Kidney glomerular epithelial cell (primary cell): ENCODE measurements at places on chromosomes 11 and 22.

GRCh38 chr22:29587938-29588699 is 7.2 kb upstream of the NIPSNAP1 start:
- no peak for DNase-seq

DNA sequence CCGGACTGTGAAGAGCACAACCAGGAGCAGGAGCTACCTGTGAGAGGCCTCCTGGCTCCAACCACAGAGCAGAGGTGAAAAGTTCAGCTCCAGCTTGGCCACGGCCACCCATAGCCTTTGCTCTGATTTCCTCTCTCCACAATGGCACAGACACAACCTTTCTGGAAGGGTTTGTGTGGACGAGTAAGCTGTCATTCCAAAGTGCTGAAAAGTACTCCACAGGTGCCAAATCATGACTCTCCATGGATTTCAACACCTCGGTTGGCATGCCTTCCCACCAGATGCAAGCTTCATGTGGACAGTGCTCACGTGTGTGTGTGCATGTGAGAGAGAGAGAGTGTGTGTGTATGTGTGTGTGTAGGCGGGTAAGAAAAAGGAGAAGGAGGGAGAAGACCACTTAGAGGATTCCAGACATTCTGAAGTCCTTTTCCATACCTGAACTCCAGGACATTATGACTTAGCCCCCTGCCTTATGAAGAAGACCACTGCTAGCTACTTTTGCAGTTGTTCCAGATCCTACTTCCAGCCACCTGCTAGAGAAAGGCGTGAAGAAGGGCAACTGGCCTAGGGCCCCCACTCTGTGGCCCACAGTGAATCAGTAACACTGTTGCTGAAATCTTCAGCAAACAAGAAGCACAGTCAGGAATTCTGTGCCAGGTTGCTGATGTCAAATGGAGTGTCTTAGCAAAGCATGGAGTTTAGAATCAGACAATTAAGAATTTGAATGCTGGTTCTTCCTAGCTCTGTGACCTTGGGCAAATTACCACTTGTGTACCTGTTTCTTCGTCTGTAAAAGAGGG is 13.9 kb upstream of the NAV2 start:
- DNase-seq, result no peak

GRCh38 chr11:18320617-18321016 is 1.3 kb downstream of the HPS5 start:
- DNase-seq, result no peak

DNA sequence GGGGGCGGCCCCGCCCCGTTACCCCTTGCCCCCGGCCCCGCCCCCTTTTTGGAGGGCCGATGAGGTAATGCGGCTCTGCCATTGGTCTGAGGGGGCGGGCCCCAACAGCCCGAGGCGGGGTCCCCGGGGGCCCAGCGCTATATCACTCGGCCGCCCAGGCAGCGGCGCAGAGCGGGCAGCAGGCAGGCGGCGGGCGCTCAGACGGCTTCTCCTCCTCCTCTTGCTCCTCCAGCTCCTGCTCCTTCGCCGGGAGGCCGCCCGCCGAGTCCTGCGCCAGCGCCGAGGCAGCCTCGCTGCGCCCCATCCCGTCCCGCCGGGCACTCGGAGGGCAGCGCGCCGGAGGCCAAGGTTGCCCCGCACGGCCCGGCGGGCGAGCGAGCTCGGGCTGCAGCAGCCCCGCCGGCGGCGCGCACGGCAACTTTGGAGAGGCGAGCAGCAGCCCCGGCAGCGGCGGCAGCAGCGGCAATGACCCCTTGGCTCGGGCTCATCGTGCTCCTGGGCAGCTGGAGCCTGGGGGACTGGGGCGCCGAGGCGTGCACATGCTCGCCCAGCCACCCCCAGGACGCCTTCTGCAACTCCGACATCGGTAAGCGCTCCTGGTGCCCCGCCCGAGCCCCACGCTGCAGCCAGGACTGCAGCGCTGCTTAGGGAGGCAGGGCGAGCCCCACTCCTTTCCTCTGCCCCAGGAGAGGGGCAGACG is at the start of gene TIMP3:
Gene TIMP3 (plus strand): TSS at position 169 of the 700 bp plus-strand sequence. CDS start 297 bp downstream, at position 466.
- peak; percentile 54 for DNase-seq

DNA sequence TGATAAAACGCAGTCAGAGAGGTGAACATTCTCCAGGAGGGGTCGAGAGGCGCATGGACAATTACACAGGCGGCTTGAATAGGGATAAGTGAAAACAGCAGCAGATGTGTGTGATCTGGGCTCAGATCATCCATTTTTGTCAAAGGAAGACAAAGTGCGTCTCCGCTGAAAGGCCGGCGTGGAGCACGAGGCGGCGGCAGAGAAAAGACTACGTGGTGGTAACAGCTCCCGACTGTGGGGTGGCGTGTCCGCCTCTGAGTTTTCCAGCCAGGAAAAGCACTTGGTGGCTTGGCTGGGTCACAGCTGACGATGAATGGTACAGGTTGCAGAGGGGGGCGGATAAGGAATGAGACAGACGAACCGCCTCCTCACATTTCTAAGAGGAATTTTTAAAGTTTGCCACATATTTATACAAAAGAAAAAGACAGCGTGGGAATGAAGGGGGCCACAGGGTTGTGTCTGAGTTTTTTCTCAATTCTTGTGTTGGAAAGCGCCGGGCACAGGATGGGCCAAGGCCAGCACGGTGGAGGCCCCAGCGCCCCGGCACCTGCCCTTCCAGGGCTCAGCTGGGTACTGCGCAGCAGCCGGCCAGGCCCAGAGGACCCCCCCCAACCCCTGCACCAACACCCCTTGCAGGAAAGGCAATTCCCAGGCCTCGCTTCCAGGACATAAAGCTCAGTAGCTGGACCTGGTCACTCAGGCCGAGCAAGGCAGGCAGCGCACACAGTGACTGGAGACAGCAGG is 80.4 kb downstream of the TRMU start:
- DNase-seq, result no peak

GRCh38 chr11:115222863-115223530 is 281.2 kb downstream of the CADM1 start:
- DNase-seq, result no peak

GRCh38 chr22:43823911-43824665 is 12.0 kb upstream of the EFCAB6 start:
- no peak for DNase-seq

DNA sequence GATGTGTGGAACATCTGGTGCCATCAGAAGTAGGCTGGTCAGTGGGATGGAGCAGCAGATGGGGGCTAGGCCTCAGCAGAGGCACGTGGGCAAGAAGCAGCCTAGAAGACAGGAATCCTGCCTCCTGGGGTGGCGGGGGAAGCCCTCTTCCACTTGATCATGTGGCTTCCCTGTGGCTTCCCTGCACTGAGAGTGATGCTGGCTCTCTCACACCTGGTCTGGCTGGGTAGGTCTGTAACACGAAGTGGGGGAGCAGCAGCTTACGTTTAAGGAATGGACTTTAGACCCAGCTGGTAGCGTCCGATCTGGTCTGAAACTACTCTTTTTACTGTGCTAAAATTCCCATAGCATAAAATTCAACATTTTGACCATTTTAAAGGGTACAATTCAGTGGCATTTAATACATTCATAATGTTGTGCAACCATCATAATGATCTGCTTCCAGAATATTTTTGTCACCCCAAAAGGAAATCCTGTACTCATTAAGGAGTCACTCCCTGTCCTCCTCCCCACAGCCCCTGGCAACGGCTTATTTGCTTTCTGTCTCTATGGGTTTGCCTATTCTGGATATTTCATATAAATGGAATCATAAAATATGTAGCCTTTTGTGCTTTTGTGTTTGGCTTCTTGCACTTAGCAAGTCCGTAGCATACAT is 21.7 kb downstream of the PTPN5 start:
- no peak for DNase-seq

DNA sequence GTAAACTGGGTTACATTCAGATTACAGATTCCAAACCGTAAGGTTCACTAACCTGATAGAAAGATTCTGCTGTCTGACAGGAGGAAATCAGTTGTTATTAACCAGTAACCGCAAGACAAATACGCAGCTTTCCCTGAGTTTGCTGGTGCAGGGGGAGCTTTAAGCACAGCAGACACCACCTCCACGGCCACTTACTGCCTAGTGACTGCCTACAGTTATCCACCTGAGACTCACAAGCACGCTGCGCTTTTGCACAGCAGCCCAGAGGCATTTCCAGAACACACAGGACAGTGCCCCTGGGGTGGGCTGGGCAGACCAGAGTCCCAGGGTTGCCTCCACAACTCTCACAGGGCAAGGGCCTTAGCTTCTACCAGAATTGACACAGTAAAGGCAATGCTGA is 90.9 kb downstream of the CTTN start:
- no peak for DNase-seq

DNA sequence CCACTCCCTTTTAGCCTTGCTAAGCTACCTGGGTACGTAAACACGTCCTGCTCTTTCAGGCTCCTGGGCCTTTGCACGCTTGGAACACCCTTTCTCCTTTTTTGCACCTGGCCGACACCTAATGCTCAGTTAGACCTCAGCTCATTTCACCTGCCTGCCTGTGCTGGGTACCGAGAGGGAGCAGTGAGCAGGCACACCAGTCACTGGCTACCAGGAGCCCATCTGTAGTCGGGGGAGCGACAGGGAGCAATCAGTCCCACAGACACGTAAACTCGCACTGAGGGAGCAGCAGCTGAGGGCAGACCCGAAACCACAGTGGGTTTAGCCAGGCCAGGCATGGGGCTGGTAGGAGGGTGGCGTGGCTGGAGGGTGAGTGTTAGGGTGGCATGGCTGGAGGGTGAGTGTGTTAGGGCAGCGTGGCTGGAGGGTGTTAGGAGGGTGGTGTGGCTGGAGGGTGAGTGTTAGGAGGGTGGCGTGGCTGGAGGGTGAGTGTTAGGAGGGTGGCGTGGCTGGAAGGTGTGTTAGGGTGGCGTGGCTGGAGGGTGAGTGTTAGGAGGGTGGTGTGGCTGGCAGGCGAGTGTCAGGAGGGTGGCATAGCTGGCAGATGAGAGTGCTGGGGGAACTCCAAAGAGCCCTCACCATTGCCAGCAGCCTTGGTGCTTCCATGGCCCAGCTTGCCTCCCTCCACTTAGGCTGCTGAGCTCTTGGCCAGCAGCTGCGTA is 6.4 kb upstream of the GTSE1 start:
- no peak for DNase-seq

- no peak for DNase-seq
Measured at GRCh38 chr11:107707807-107708206, 4.0 kb downstream of the SLN start.

DNA sequence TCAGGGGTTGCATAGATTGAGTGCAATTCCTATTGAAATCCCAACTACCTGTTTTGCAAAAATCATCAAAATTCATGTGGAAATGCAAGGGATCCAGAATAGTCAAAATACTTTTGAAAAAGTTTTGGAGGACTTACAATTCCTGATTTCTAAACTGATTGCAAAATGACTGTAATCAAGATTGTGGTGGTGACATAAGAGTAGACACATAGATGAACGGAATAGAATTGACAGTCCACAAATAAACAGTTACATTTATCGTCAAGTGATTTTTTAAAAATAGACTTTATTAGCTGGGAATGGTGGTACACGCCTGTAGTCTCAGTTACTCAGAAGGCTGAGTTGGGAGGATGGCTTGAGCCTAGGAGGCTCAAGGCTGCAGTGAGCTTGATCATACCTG is 2.6 kb upstream of the SLC7A4 start:
- no peak for DNase-seq

DNA sequence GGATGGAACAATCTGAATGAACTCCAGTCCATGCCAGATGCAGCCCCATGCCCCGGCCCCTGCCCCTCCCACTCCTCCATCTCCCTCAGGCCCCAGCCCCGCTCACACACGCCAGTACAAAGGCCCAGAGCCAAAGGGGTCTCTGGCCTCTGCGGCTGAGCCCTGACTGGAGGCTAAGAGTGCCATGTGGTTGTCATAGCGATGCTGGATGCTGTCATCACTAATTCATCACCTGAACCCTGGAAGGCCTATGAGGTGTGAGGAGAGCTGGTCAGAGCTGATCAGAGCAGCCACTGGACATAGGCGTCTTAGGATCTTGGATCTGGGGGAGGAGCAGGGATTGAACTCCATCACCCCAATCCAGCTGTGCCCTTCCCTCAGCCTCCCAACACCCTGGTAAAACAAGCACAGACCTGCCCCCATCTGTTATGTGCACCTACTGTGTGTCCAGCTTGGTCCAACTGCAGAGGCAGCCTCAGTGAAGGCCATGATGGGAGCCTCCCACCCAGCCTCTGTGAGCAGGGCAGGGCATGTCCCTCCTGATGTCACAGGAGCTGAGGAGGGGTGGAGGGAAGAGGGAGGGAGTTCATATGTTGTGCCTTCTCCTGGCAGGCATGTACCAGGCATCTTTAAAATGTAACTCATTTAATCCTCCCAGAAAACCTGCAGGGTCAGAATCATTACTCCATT is 16.7 kb downstream of the PDE2A start:
- no peak for DNase-seq

- DNase-seq, result no peak
Measured at GRCh38 chr11:83543706-83544439, 257.7 kb upstream of the CCDC90B start.

DNA sequence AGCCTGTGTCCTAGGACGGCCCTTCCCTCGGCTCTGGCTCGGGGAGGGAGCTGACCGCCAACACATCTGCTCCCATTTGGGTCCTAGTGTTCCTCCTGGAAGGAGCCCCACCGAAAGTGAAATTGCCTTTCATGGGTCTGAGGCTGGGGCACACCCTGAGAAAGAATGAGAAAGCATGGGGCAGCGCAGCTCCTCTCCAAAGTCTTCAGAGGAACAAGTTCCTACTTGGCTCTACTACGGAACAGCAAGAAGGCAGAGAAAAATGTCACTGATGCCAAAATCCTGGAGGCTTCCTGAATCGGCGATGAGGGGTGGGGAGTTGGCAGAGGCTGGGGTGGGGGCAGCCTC is 41.5 kb upstream of the MYEOV start:
- no peak for DNase-seq

- DNase-seq, result peak; percentile 66
Measured at GRCh38 chr11:65856689-65857499, 1.1 kb downstream of the CFL1 start.

DNA sequence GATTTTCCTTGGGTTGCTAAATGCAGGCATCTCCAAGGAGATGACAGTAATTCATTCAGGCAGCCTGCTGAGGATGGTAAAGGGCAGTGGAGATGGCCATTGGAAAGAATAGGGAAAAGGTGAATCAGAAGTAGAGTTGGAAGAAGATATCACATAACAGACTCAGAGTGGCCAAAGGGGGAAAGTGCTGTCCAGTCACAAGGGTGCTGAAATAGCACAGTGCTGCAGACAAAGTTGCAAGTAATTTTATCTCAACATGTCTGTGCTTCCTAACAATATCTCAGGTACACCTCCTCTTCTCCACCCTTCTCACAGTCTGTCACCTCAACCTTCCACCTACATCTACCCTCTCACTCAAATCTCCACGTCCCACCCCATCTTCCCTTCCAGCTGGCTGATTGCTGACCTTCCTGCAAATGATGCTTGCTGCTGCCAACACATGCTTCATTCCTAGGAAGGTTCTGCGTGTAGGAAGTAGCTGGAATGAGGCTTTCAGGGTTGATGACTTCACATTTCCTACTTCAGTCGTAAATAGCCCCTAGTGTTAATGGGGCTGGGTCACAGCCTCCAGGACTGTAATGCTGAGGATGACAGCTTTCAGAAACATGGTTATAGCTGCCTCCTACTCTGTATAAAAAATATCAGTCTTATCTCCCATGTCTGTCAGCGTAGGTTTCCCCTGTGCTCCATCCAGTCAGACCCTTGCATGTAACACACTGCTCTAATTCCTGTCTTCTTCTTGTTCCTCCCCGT is 123.9 kb downstream of the CTNND1 start:
- no peak for DNase-seq
